GM12891 (cell line): ENCODE measurements at places on chromosomes 13 and 19.

GRCh38 chr13:88866195-88866594, 1195.0 kb downstream of the SLITRK5 start:
- no peak for DNase-seq

- DNase-seq = no peak
Measured at GRCh38 chr13:43229506-43229905, 206.1 kb downstream of the DNAJC15 start.

DNA sequence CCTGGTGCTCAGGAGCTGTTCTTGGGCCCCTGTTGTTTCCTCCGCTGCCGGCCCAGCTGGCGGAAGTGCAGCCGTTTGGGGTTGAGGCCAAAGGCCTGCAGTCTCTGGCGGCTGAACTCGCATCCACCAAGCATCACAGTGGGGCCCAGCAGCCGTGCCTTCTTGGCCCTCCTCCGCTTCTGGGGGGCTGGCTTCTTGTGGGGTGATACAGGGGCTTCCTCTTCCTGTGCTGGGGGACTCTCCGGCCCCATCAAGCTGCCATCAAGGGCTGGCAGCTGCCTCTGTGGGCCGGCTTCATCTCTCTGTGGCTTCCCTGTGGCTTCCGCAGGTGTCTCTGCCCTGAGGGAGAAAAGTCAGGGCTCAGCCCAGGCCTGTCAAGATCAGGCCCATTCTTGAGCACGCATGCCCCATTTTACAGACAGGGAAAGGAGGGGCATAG, 10.3 kb downstream of the ATG4D start:
- DNase-seq = peak; percentile 79

DNA sequence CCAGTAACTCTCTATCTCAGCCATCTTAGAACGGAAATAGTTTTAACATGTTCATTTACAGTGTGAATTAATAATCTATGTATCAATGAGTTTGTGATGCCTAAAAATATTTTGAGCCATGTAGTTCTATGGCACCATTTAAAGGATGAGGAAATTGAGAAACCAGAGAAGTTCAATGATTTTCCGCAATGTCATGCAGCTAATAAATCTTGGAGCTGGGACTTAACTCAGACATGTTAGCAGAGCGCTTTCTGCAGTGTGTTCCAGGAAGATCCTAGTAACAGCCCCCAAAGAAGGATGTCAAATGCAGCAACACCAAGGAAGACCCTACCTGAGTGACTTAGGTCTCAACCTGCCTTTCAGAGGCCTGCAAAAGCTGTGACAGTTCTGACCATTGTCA, 99.3 kb upstream of the RAP2A start:
- no peak for DNase-seq
